ENCODE measurements at places on chromosomes 6 and 20. TPM values are rescaled to one million over a fixed set of nuclear protein-coding genes. Genes with fewer than 3 reads are reported as not detected.

GRCh38 chr6:101728956-101729355 is 335.4 kb downstream of the GRIK2 start:
- no peaks in the 10 kb centered on the region for H3K27me3 ChIP-seq
- no peaks in the 10 kb centered on the region for H3K4me1 ChIP-seq
- H3K36me3 ChIP-seq = no peaks in the 10 kb centered on the region
- H3K27ac ChIP-seq = no peak overlapping the region
- DNase-seq = no peak

DNA sequence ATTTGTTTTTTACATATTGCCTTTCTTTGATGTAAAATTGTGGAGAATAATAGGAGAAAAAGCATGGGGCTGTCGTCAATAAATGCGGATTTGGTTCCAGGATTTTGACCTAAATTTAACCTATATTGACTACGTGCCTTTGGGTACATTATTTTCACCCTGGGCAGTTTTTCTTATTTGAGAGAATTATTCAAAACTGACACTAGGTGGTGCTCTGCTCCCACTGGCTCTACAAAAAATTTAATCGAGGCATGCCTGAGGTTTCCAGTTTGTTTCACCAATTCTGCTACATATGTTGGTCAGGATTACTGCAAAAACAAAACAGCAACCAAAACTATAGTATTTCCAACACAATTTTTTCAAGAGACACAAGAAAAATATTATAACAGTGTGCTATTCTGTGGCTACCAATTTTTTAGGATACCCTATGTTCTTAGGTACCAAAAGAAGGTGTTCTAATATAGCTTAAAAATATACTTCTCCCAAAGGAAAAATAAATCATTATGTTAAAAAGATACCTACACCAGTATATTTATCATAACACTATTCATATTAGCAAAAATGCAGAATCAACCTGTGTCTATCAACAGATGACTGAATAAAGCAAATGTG is 48.6 kb upstream of the FABP7 start:
- H3K27me3 ChIP-seq = peaks cover 2% of the 10 kb centered on the region
- no peaks in the 10 kb centered on the region for H3K4me1 ChIP-seq
- H3K36me3 ChIP-seq = no peaks in the 10 kb centered on the region
- H3K4me3 ChIP-seq = no peak overlapping the region

GRCh38 chr20:16062661-16063581 is 510.3 kb downstream of the KIF16B start:
- no peak overlapping the region for H3K27ac ChIP-seq
- H3K4me3 ChIP-seq = no peak overlapping the region
- DNase-seq = no peak
- H3K4me1 ChIP-seq = no peaks in the 10 kb centered on the region

Gene ZC2HC1B
- polyA plus RNA-seq = not detected

GRCh38 chr20:36217226-36217625 is 19.1 kb upstream of the AAR2 start:
- no peaks in the 10 kb centered on the region for H3K36me3 ChIP-seq
- no peaks in the 10 kb centered on the region for H3K27me3 ChIP-seq
- no peak overlapping the region for H3K4me3 ChIP-seq

DNA sequence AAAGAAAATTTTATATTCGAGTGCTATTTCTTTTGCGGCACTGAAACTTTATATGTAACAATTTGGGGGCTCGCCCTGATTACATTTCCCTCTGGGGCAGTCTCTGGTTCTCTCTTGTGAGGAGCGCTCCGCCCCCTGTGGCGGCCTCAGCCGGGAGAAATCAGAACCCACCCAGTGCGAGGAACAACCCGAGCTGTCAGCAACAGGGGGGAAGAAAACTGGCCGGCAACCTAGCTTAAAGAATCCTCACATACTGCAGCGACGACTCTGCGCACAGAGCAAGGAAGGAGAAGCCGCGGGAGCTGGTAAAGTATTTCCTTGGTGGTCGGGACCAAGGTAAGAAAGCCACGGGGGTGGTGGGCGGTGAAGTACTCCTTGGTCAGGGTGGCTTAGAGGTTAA is 23.9 kb upstream of the SLC52A3 start:
- H3K4me1 ChIP-seq = no peaks in the 10 kb centered on the region
- DNase-seq = no peak
- H3K27ac ChIP-seq = no peak overlapping the region
- no peak overlapping the region for H3K4me3 ChIP-seq
- peaks cover 7% of the 10 kb centered on the region for H3K27me3 ChIP-seq

Gene NINL
- 0.19 TPM for polyA plus RNA-seq

DNA sequence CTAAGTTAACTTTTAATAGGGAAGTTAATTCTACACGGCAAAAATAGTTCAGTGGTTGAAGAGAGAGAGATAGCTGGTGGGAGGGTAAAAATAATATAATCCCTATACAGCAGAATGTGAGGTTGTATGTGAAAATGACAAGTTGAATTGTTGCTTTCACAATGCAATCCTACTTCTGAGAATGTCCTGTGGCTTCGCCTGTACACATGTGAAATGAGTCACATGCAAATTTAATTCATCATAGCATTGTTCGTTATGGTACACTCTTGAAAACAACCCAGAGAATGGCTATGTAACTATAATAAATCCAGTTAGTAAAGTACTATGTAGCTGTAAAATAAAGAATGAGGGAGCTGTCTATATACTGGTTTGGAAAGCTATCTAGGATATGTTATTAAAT is 46.0 kb upstream of the HINT3 start:
- no peak overlapping the region for H3K27ac ChIP-seq
- no peaks in the 10 kb centered on the region for H3K4me1 ChIP-seq
- peaks cover 20% of the 10 kb centered on the region for H3K36me3 ChIP-seq
- peaks cover 4% of the 10 kb centered on the region for H3K27me3 ChIP-seq

DNA sequence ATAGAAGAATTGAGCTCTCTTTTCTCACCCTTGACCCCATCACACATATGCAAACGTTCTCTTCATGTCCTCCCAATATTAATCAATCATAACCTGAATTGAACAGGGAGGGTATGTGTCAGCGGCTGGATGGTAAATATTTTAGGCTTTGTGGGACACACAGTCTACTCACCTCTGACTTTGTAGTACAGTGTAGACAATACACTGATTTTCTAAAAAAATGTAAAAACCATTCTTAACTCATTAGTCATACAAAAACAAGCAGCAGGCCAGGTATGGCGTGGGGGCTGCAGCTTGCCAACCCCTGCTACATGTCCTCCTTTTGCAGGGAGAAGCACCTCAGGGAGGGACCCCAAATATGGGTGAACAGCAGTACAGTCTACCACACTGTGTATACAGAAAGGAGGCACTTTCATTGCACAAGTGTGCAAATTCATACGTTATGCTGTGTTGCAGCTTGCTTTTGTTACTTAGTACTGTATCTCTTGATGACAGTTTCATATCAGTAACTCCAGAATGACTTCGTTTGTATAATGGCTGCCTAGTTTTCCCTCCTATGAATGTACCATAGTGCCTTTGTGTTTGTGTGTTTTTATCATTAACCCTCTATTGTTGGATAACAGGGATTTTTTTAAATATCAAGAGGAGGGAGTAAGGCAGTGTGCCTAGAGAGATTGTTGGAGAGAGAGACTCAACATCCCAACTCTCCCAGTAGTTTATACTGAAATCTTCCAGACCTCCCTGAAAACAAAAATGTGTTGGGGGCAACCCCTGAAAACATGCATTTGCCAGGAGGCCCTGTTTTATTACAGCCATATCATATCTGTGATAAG is 214.3 kb downstream of the ZMYND8 start:
- no peak overlapping the region for H3K27ac ChIP-seq
- H3K27me3 ChIP-seq = no peaks in the 10 kb centered on the region
- DNase-seq = no peak
- H3K36me3 ChIP-seq = no peaks in the 10 kb centered on the region
- H3K4me3 ChIP-seq = no peak overlapping the region

GRCh38 chr6:4920914-4921410 is 82.9 kb downstream of the RPP40 start:
- no peaks in the 10 kb centered on the region for H3K36me3 ChIP-seq
- H3K27me3 ChIP-seq = no peaks in the 10 kb centered on the region
- H3K4me3 ChIP-seq = no peak overlapping the region
- no peak overlapping the region for H3K27ac ChIP-seq
- peaks cover 66% of the 10 kb centered on the region for H3K4me1 ChIP-seq

- no peaks in the 10 kb centered on the region for H3K36me3 ChIP-seq
- H3K27ac ChIP-seq = no peak overlapping the region
- peaks cover 31% of the 10 kb centered on the region for H3K4me1 ChIP-seq
- H3K4me3 ChIP-seq = no peak overlapping the region
- DNase-seq = no peak
Measured at GRCh38 chr6:52310932-52311331, 26.4 kb upstream of the MCM3 start.

- H3K4me3 ChIP-seq = no peak overlapping the region
- H3K36me3 ChIP-seq = no peaks in the 10 kb centered on the region
- no peak overlapping the region for H3K27ac ChIP-seq
- no peak for DNase-seq
Measured at GRCh38 chr6:54719633-54720032, 126.9 kb upstream of the FAM83B start.

Gene ATP6V1G2
- polyA plus RNA-seq = not detected

GRCh38 chr20:50350510-50351249 is 159.5 kb upstream of the PTPN1 start:
- no peak overlapping the region for H3K4me3 ChIP-seq
- peaks cover 30% of the 10 kb centered on the region for H3K4me1 ChIP-seq
- H3K27ac ChIP-seq = no peak overlapping the region

GRCh38 chr6:21588481-21589351 is 4.8 kb upstream of the SOX4 start:
- peak overlapping the region; percentile 26 for H3K27ac ChIP-seq
- peaks cover 19% of the 10 kb centered on the region for H3K4me1 ChIP-seq
- peak; percentile 24 for DNase-seq
- H3K27me3 ChIP-seq = peaks cover 13% of the 10 kb centered on the region
- peak overlapping the region; percentile 94 for H3K4me3 ChIP-seq

DNA sequence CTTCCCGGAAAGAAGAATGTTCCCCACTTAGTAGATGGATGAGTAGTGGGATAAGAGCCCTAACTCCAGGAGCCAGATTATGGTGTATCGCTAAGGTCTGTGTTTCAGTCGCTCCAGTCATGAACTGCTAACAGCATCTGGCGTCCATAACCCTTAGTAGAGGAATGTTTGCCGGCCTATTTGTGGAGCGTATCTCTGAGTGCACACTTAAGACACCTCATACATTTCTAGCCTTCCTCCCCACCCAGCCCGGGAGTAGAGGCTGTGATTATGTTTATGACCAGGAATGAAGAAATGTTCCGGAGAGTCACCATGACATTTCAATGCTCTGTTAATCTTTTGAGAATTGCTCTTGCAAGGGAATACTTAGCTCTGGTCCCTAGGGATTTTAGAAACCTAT is 251.1 kb upstream of the SOX4 start:
- H3K36me3 ChIP-seq = no peaks in the 10 kb centered on the region
- H3K4me3 ChIP-seq = no peak overlapping the region
- H3K27ac ChIP-seq = no peak overlapping the region
- DNase-seq = no peak

- no peak for DNase-seq
- no peak overlapping the region for H3K27ac ChIP-seq
- H3K4me3 ChIP-seq = no peak overlapping the region
- peaks cover 7% of the 10 kb centered on the region for H3K27me3 ChIP-seq
Measured at GRCh38 chr20:46578745-46579144, 28.3 kb upstream of the OCSTAMP start.

DNA sequence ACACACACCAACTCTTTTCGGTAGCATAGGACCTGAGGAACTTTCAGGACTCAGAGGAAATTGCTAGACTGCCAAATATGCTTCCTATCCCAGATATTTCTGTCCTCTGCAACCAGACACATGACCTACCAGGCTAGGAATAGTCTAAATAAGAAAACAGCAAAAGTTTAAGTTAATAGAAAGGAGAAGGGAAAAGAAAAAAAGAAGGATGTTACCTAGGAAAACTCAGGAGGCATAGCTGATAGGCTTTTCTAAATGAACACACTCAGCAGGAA is 74.6 kb downstream of the MAP3K5 start:
- H3K4me1 ChIP-seq = peaks cover 69% of the 10 kb centered on the region
- DNase-seq = no peak
- peaks cover 3% of the 10 kb centered on the region for H3K36me3 ChIP-seq
- H3K27me3 ChIP-seq = peaks cover 1% of the 10 kb centered on the region
- peak overlapping the region; percentile 64 for H3K27ac ChIP-seq

Gene IL20RA
- not detected for polyA plus RNA-seq

- H3K27ac ChIP-seq = no peak overlapping the region
- H3K4me3 ChIP-seq = no peak overlapping the region
- peaks cover 2% of the 10 kb centered on the region for H3K27me3 ChIP-seq
- no peaks in the 10 kb centered on the region for H3K36me3 ChIP-seq
Measured at GRCh38 chr20:39268981-39269461, 306.9 kb downstream of the DHX35 start.

DNA sequence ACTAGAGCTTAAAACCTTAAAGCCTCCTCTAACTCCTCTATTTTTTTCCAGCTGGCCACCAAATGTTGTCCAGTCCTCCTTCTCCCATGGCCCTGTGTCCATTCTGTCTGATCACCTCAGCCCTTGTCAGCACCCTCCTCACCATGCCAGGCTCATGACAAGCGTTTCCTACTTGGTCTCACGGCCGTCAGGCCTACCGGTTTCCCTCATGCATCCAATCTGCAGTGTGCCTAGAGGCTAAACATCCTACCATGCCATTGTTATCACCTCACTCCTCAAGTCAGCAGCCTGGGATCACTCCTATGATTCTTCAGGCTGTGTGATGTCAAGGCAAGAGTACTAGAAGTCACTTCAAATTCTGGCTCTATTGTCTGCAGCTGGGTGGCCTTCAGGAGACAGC is 9.6 kb upstream of the TJAP1 start:
- H3K4me1 ChIP-seq = no peaks in the 10 kb centered on the region
- H3K27ac ChIP-seq = no peak overlapping the region
- no peak overlapping the region for H3K4me3 ChIP-seq
- peaks cover 9% of the 10 kb centered on the region for H3K27me3 ChIP-seq

DNA sequence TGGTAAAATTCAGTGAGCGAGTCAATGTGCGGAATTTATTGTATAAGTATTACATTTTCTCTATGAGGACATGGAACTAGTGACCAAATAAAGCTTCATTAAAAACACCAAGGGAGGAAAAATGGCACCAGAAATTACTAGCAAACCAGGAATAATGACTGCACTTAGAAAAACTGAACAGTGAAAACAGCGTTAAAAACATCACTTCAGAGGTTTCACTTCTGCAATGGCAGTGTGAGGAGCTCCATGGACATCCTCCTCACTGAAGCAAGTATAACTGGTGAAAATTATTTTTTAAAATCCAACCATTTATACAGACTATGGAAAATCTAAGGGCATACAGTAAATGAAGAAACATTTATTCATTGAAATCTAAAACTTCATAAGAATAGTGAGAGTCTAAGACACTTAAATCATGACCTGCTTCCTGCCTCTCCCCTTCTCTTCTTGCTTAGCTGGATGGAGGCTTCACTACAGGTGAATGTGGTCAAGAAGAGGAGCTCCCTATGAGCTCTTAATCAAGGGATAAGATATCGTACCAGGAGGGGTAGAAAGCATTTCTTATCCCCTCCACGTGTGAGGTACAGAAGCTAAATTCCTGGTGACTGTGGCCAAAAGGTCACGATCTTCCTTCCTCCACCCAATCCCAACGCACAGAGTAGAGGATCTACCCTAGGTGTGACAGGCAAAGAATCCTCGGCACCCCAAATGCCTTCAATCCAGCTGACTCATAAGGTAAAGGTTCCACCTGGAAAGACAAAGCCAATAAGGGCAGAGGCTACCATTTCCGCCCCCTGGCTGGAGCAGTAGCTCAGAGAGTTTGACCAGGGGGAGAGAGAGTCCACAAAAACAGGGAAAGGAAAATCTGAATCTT is 12.3 kb upstream of the ASF1A start:
- DNase-seq = no peak
- no peaks in the 10 kb centered on the region for H3K27me3 ChIP-seq
- H3K27ac ChIP-seq = no peak overlapping the region
- no peak overlapping the region for H3K4me3 ChIP-seq

All from immature natural killer cell (primary cell).